ENCODE measurements at places on chromosomes 11 and 22.

DNA sequence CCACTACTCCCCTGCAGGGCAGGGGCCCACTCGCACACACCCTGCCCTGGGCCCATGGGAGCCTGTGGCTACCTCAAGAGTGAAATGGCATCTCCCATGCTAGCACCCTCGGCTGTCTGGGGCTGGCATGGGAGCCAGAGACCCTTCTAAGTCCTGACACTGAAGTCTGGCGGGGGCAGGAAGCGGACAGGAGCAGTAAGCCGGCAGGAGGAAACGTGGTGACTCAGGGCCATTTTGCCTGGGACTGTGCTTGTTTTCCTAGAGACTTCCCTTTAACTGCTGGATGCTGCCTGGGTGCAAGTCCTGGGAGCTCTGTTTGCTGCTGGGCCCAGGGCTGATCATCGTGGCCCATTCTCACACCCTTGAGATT, 16.8 kb downstream of the RELT start:
- DNase-seq: no peak

DNA sequence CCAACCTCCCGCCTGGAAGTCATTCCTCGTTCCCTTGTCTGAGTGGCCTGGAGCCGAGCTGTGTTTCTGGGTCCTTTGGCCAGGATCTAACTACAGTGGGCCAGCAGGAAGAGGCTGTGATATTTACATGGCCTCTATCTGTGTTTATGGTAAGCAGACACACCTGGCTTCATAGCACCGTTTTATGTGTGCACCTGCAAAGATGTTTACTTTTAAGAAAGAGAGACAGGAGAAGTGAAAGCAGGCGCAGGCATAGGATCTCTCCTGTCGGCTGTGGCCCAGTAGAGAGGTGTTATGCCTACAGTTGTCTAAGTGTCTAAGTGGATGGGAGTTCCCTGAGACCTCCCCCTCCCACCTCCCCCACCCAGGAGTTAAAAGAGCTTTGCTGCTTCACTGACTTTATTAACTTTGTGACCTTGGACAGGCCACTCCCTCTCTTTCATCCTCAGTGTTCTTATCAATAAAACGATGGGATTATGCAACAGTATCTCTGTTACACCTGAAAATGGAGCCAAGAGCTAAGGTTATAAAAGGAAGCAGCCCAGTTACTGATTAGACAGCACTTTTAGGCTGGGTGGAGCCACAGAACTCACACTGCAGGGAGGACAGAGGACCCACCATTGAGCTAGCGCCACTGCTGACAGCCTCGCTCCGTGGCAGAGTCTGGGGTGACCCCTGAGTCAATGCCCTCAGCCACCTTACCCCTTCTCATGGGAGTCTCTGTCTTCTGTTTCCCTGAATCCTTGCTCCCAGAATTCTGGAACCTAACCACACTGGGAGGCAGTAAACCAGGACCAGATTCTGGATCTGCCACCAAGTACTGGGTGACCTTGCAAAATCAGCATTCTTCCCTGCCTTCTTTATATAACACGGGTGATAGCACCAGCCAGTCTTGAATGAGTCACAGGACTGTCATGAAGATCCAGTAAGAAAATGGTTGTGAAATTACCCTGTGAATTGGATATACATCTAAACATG, 22.0 kb downstream of the ST14 start:
- DNase-seq: peak; percentile 88

- no peak for DNase-seq
Observed at GRCh38 chr11:122093731-122094275, 22.2 kb downstream of the BLID start.

GRCh38 chr11:113161711-113162591, 152.4 kb upstream of the TTC12 start:
- DNase-seq: no peak

GRCh38 chr11:127114035-127114434, 113.5 kb upstream of the KIRREL3 start:
- DNase-seq: no peak

DNA sequence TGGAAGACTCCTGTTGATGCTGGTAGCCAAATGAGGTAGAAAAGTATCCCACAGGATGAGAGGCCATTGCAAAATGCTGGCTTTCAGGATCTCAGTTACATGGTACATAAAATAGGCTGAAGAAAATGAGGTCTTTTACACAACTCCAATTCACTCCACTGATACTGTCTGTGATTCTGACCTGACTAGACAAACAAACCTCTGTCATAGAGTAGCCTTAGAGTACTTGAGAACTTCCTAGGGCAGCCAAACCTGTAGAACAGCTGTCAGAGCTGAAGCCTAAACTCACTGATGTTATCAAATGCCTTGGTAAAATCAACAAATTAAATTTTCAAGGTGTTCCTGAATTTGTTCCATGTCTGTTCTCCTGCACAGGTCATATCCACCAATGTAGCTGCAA, 26.2 kb upstream of the POGLUT3 start:
- no peak for DNase-seq

GRCh38 chr11:46296528-46297448, 19.3 kb downstream of the CREB3L1 start:
- DNase-seq: peak; percentile 62

DNA sequence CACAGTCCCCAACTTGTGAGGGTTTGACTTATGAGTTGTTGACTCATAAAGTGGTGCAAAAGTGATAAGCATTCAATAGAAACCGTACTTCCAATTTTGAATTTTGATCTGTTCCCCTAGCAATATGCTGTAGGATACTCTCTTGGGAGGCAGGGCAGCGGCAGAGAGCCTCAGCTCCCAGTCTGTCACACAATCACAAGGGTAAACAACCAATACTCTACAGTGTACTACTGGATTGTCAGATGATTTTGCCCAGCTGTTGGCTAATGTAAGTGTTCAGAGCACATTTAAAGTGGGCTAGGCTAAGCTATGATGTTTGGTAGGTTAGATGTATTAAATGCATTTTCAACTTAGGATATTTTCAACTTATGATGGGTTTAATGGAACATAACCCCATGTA, 13.7 kb upstream of the NXPE2 start:
- DNase-seq: no peak

GRCh38 chr11:47137476-47137875, 39.2 kb downstream of the ARFGAP2 start:
- no peak for DNase-seq

GRCh38 chr11:126547691-126548090, 192.2 kb downstream of the ST3GAL4 start:
- DNase-seq: peak; percentile 28

GRCh38 chr11:35658020-35658948, 4.3 kb upstream of the TRIM44 start:
- DNase-seq: no peak

- no peak for DNase-seq
Observed at GRCh38 chr11:73001615-73002014, 140.5 kb downstream of the FCHSD2 start.

- no peak for DNase-seq
Observed at GRCh38 chr11:75592715-75593114, 30.7 kb downstream of the SERPINH1 start.

GRCh38 chr11:134139303-134139872, 70.5 kb downstream of the JAM3 start:
- no peak for DNase-seq

GRCh38 chr11:16977136-16977993, 36.8 kb downstream of the PLEKHA7 start:
- no peak for DNase-seq

- DNase-seq: no peak
Observed at GRCh38 chr22:48887394-48888332, 940.0 kb downstream of the BRD1 start.

DNA sequence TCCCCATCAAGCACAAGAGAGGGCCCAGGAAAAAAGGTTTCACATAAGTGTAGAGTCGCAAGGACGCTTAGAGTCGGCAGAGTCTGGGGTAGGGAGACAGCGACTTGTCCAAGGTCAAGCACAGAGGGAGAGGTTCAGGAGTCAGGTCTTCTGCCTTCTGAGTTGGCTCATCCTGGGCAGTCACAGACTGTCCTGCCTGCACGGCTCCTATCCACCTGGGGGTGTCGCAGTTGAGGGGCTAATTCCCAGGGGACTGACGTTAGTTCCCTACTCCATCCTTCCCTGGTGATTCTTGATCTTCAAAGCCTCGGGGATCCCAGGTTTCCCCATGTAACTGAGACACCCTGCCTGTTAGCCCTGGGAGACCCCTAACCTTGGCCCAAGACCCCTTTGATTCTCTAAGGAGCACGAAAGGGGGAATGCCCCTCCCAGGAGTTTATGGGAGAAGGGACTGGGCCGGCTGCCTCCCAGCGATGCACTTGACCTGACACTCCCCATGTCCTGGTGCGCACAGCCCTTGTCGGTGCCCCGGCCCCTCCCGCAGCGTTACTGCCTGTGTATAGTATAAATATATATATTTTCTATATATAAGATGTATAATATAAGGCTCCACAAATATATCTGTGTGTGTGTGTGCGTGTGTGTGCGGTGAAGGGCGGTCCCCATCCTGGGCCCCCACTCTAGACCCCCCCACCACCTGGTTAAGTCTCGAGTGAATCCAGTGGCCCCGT, 14.7 kb upstream of the TAB1 start:
- DNase-seq: no peak

DNA sequence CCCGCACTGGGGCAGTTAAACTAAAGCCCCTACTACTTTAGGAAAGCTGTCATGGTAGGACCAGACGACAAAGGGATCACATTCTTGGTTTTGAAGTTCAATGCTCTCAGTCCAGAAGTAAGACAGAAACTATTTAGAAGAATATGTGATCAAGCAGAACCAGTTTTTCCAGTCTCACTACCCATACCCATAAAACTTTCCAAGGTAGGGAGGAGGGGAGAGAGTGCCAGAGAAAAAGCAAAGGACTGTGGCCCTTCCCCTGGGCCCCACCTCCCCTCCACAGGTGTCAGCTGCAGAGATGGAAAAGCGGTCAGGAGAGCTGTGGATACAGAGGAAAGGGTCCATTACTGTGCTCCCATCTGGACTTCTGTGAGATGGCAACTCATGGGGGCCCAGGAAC, 587.1 kb downstream of the SOX6 start:
- DNase-seq: no peak

DNA sequence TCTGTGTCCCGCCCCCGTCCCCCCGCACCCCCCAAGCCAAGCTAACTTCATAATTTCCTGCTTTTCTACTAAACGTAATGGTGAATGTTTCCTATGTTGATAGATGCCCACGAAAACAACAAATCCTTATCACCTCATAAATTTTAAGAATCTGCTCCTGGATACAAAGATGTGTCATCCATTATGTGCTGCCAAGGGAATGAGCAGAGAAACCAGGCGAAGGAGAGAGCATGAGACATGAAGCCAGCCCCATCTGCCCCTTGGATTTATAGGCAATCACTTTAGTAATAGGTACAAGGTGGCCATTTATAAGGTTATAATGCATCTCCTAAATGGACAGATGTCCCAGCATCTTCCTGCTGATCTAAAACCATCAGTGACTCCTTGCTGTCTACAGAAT, 30.3 kb downstream of the LAYN start:
- peak; percentile 25 for DNase-seq

GRCh38 chr22:44669561-44669976, 32.4 kb upstream of the PRR5 start:
- DNase-seq: peak; percentile 67

GRCh38 chr11:20909995-20910726, 240.8 kb downstream of the NELL1 start:
- no peak for DNase-seq

GRCh38 chr11:16984229-16984628, 30.0 kb downstream of the PLEKHA7 start:
- no peak for DNase-seq

GRCh38 chr11:85028329-85029101, 598.6 kb downstream of the DLG2 start:
- no peak for DNase-seq

DNA sequence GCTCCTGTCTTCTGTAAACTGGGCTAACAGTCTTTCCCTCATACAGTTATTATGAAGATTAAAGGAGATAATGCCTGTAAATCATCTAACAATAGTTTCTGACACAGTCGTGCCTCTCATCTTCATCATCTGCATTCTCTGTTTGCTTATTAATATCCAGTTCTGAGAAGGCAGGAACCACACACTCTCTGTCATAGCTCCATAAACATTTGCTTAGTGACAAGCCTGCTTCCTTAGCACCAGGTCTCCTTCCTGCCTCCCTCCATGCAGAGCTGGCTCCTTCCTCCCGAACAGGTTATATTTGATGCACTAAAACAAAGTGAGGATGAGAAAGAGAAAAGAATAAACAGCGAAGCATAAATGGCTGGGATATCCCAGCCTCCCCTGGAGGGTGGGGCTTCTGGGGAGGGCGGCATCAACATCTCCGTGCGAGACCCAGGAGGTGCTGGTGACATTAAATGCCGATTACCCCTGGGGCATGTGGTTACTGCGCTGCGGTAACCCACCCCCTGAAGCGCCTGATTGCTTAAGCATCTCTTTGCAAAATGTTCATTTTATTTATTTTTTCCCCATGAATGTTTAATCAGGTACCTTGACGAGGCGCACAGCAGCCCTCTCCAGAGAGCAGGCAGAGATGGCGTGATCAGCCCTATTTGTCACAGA, 404.9 kb downstream of the NXPE2 start:
- DNase-seq: no peak

GRCh38 chr11:26319906-26320305, 12.0 kb upstream of the ANO3 start:
- no peak for DNase-seq

DNA sequence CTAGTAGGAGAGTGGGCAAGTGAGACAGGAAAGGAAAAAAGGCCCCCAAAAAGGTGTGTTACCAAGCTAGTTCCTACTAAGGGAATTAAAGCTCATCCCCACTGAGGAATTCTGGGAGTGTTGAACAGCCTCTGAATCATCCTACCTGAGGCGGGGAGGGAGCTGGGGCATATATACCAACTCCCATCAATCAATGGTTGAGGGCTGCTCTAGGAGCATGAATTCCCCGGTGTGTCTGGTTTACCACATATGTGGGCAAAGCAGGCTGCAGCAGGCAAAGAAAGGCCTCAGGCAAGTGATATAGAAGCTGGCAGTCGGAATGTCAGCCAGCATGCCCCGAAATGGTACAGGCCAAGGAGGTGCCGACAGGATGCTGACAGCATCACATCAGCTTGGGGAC, 23.6 kb upstream of the CDON start:
- no peak for DNase-seq

- DNase-seq: no peak
Observed at GRCh38 chr11:63613517-63614135, 607 bp downstream of the PLAAT3 start.
